ENCODE measurements at places on chromosomes 5 and 9. TPM values are rescaled to one million over a fixed set of nuclear protein-coding genes. Genes with fewer than 3 reads are reported as not detected.
A peak's percentile ranks its signal among the peaks of the same experiment; 100 is the strongest.

The CYSRT1 gene
- not detected for total RNA-seq

- no peak for DNase-seq
Observed at GRCh38 chr5:10542055-10542550, 21.8 kb upstream of the ANKRD33B start.

- no peak for DNase-seq
Observed at GRCh38 chr5:96692441-96692840, 30.3 kb downstream of the CAST start.

GRCh38 chr5:17766031-17766430, 131.8 kb downstream of the TAF11L14 start:
- DNase-seq: no peak

GRCh38 chr5:68424799-68425537, 209.4 kb downstream of the PIK3R1 start:
- no peak for DNase-seq

- peak; percentile 19 for DNase-seq
Observed at GRCh38 chr9:78320875-78321496, 24.1 kb downstream of the PSAT1 start.

DNA sequence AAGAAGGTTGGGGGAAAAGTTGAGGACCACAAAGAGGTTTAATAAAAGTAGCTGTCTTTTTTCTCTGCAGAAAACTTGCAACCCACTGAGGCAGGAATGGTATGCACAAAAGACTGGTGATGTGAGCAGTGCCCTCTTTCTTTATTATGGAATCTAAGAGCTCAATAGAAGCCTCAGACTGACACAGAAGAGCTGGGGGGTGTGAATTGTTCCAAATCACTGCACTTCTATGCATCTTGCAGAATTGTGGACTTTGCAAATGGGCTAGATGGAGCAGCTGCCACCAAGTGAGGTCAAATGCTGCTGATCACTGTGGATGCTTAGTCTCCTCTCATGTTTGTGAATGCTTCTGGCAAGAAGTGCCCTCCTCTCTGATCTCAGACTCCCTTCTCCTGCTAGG, 227.1 kb downstream of the ZSWIM6 start:
- DNase-seq: no peak

GRCh38 chr5:94209272-94209671, 409.1 kb downstream of the KIAA0825 start:
- no peak for DNase-seq
